CMK (cell line): ENCODE measurements at places on chromosomes 13 and 19.

- DNase-seq: no peak
These were observed 3.5 kb downstream of the KEAP1 start for GRCh38 chr19:10499550-10500246.

- no peak for DNase-seq
These were observed 6.6 kb downstream of the TMEM272 start for GRCh38 chr13:51838240-51838846.

GRCh38 chr13:113088691-113089020, 16.9 kb upstream of the F7 start:
- no peak for DNase-seq

GRCh38 chr19:21463449-21464105, 41.8 kb upstream of the ZNF429 start:
- no peak for DNase-seq

DNA sequence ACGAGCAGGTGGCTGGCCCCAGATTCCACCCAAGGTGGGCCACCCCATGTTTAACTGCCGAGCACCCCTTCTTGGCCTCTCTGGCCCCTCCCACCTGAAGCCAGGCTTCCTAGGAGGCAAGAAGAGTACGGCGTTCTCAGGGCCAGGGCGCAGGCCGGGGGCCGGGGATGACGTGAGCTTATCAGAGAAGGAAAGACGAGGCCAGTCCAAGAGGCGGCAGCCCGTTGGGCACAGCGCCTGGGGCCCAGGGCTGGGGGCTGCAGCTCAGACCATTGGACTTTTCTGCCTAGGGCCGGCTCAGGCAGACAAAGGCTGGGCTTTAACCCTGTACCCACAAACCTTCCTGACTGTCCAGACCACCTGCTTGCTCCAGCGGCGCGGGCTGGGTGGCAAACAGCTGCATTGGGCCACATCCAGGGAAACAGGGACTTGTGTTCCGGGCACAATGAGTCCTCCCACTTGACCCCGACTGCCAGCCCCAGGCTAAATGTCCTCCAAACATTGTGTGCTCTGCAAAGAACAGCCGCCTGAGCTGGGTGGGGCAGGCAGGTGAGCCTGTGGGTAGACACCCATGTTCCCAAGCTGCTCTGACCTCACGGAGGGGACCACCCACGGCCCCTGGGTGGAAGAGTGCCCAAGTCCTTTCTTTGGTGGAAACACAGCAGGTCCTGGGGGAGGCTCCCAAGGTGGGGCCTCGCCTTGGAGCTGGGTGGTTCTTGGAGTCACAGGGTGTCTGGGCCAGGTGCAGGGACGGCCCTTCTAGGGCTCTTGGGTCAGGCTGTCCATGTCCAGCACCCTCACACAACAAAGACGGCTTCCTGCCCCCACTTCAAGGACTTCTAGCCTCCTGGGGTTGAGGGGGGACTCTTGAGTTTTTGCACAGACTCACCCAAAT, 21.9 kb downstream of the COMP start:
- DNase-seq: no peak

GRCh38 chr13:30565658-30566057, 52.1 kb upstream of the USPL1 start:
- no peak for DNase-seq

- DNase-seq: no peak
These were observed 14.6 kb downstream of the RAB20 start for GRCh38 chr13:110546926-110547325.

GRCh38 chr13:99153219-99153618, 47.4 kb upstream of the UBAC2 start:
- DNase-seq: no peak

GRCh38 chr19:2819540-2820111, at the start of gene ZNF554:
ZNF554 (plus strand) TSS chr19:2819868; CDS start chr19:2820072, 204 bp downstream.
- DNase-seq: peak; percentile 97

DNA sequence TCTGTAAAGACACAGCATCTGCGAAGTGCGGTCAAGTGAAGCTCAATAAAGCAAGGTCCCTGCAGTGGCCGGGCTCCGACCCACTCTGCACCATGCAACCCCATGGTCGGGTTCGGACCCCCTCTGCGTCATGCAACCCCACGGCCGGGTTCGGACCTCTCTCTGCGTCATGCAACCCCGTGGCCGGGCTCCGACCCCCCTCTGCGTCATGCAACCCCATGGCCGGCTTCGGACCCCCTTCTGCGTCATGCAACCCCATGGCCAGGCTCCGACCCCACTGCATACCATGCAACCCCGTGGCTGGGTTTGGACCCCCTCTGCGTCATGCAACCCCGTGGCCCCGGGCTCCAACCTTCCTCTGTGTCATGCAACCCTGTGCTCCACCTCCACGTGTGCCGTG, 43.8 kb downstream of the CARS2 start:
- no peak for DNase-seq

DNA sequence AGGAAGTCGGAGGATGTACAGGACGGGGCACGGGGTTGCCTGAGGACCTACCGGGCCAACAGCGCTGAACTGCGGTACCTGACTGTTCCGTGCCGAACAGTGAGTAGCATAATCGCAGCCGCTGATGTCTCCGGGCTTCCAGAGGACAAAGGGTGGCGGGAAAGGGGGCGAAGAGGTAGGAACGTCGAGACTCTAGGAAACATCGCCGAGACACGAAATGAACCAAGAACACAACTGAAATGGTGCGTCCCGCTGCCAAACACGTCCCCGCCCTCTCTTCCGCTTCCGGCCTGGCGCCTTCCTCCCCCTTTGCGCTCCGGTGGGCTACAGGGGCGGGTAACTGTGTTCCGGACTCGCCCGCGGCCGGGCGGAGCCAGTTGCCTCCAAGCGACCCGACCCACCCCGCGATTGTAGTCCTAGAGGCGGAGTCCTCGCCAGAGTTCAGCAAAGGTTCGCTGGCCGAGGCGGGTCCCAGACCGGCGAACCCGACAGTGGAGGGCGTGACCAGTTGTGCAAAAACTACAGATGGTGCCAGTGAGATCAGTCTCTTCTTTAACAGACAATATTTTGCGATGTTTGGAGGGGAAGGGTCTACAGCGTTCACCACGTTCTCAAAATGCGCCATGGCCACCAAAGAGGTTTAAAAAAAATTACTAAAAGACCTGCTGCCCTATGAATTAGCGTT, at the start of gene MRPS31:
Gene MRPS31, minus strand, starts transcription at position 257 of the 685 bp plus-strand sequence. Its CDS starts 54 bp downstream, at position 203.
- peak; percentile 75 for DNase-seq

DNA sequence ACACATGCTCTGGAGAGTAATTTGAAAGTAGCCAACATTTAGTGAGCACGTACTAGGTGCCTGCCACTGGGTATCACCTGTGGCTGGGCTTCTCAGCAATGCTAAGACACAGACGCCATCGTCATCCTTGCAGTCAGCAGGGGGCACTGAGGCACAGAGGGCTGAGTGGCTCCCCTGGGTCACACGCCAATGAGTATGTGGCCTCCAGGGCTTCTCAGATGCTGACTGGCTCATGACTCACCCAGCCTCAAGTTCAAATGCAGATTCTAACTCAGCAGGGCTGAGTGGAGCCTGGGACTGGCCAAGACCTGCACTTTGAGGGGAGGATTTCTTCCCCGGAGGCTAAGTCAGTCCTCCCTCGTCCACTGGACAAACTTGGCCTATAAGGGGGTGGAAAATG, 115.1 kb upstream of the CACNA1A start:
- DNase-seq: no peak

DNA sequence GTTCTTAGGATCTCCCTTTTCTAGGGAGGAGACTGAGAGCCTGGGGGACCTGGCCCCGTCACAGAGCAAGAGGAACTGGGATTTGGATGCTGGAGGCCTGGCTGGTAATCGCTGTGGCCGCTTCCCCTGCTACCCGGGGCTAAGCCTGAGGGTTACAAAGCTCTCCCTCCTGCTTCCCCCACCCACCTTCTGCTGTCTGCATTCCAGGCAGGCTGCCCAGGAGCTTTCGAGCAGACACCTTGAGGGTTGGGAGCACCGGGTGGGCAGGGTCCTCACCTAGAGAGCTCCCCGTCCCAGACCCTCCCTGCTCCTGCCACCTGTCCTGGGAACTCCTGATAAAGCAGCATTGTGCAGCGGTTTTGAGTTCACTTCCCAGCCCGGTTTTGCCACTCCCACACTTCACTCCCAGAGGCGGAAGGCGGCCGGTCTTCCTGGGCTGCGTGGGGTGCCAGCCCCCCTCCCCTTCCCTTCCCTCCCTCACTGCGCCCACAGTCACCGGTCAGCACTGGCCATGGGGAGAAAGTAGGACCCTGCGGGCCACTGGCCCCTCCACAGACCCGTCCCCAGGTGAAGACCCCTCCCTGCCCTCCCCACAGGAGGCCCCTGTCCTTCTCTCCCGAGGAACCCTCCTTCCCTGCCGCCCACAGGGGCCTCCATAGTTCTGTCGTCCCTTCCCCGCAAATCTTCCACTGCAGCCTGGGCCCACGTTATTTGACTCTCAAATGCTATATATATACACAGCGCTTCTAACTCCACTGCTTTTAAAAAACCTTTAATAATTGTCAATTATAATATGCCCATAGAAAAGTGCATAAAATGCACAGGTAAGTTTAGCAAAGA, 8.1 kb downstream of the PAK4 start:
- no peak for DNase-seq

DNA sequence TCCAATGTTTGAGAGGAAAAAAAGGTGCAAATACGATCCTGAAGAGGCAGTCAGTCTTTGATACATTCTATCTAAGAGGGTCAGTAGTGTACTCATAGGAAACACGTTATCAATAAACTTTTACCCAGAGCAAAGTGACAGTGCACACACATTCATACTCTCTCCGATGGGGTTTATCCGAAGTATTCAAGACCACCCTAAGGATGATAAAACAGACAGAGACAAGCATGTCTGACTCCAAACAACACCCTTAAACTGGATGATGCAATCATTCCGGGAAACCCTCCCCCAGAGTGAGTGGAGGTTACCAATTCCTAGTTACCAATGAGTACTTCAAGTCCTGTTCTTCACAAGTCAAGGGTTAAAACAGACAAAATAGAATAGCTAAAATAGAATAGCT, 79.1 kb downstream of the DNAJC3 start:
- no peak for DNase-seq

DNA sequence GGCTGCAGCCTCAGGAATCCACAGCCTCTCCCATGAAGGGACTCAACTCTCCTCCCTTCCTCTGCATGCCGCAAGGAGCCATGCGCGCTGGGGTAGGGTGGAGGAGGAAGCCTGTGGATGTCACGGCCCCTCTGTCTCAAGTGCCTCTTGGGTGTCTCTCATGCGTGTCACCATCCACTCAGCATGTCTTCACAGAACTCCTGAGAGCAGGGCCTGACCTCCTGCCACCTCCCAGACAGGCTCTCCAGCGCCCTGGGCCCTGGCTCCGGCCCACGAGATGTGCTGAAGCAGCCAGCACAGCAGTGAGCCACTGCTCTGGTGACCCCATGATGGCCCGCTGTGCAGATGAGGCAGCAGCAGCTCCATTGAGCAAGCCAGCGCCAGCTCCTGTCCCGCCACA, 25.9 kb upstream of the SPACA7 start:
- DNase-seq: no peak

GRCh38 chr13:70183041-70183440, 74.8 kb upstream of the KLHL1 start:
- DNase-seq: no peak

DNA sequence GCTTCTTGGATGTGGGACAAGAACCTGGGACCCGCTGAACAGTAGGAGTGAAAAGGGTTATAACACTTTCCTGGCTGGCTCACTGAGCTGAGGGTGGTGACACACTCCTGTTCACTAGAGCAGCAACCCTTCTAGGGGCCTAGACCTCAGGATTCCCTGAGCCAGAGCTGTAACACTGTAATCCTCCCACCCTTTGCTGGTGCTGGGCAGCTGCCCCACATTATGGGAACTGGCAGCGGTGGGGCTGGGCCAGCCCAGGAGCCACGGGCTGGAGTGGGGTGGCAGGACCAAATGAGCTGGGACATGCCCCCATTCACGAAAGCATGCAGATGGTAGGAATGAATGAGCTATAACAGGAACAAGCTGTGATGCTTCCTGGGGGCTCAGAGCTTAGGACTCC, 110.6 kb downstream of the B3GLCT start:
- no peak for DNase-seq

DNA sequence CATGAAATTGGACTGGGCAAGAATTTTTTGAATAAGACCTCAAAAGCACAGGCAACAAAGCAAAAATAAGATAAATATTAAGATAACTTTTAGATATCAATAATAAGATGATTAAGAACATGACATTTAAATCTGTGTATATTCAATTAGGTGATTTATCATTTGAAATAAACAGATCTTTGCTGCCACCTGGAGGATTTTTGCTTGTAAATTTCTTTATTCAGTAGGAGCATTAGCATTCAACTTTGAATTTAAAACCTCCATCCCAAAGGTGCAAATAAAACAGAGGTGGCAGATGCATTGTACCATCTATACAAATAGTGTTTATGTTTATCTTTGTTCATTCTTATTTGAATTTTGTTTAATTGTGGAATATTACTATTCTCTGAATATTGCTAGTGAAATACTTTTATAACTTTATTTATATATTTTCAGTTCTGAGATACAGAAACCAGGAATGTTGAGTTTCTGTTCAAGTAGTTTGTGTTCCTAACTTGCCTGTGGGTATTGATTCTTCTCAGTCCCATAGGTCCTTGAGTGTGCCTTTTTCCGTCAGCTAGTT, 20.9 kb downstream of the COG6 start:
- DNase-seq: no peak

DNA sequence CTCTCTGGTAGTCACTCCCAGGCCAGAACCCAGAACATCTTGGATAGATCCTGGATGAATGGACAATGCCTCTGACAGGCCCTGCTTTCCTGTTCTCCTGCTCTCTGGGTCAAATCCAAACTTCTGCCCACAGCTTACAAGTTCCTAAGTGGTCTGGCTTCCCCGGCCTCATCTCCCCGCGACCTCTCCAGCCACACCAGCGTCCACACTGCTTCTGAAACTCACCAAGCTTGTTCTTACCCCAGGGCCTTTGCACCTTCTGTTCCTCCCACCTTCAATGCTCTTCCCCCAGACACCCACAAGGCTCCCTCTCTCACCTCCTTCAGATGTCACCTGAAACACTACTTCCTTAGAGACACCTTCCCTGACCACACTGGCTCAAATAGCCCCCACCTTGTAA, 3.5 kb downstream of the OLFM2 start:
- no peak for DNase-seq

DNA sequence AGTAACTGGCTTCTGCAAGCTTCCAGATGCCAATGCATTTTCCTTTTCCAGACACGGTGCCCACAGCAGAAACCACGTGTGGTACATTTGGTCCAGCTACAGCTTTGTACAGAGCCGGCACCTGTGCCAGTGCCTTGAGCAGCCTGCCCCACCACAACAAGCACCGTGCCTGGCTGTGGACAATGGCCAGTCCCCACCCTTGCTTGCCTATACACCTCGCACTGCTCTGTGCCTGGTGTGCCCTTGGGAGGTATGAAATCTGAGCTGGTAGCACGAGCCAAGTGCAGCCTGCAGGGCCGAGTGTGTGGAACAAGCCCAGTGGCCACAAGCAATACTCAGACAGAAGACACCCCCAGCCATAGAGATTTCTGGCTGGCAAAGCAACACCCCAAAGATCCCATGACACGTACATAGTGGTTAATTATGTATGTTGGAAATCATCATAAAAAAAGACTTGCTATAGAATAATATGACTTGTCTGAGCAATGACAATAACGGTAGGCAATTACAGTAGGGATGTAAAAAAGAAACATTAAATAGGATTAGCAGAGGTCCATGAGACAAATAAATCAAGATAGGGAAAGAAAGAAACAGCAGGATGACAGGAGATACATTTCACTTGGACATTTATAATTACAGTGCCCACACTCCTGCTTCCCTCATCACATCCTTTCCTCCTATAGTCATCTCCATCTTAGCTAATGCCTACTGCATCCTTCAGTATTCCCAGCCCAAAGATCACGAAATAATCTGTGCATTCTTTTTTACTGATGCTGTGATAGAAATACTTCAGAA, 1399.5 kb downstream of the PCDH9 start:
- DNase-seq: no peak

GRCh38 chr19:29724746-29725145, 9.7 kb upstream of the C19orf12 start:
- DNase-seq: no peak
